ENCODE measurements at places on chromosomes 12 and 14.

GRCh38 chr12:16604596-16605252, 1.2 kb downstream of the LMO3 start:
- DNase-seq: no peak

DNA sequence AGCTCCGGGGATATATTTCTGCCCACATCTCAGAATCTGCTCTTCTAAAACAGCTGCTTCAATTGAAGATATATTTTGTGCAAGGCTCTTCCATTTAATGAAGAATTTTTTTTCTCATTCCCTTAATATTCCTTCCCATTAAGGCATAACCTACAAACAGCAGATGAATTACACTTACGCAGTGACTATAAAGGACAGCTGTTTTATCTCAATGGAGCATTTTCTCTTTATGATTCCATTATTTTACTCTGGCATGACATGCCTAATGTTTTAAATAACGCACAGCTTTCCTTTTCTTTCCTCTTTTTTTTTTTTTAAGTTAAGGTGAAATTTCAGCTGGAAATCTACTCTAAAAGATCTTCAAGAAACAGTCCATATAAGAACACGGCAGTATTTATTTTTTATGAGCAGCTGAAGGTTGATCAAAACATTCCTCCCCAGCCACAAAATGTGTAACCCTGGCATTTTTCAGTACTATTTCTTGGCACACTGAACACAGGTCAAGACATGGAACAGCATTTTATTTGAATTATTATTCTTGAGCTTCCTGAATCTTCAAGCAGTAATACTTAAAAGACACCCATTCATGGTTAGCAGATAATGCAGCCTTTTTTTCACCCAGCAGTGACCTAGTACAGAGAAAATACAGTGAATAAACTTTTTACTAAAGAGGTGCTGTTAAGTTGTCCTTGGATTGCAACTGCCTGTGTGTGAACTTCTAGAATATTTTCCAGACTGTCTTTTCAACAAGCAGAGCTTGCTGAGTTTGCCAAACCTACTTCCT, 118.1 kb upstream of the FOXN3 start:
- peak; percentile 88 for DNase-seq

DNA sequence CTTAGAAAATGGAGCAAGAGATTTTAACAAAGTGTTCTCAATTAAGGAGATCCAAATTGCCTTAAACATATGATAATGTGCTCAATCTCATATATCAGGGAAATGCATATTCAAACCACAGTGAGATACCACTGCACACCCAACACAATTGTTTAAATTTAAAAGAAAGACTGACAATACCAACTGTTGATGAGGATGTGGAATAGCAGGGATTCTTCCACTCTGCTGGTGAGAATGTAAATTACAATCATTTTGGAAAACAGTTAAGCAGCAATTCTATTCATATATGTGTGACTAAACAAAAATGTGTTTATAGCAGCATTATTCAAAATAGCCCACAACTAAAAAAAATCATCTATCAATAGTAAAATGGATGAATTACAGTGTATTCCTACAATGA, 144.2 kb downstream of the KICS2 start:
- DNase-seq: peak; percentile 51

DNA sequence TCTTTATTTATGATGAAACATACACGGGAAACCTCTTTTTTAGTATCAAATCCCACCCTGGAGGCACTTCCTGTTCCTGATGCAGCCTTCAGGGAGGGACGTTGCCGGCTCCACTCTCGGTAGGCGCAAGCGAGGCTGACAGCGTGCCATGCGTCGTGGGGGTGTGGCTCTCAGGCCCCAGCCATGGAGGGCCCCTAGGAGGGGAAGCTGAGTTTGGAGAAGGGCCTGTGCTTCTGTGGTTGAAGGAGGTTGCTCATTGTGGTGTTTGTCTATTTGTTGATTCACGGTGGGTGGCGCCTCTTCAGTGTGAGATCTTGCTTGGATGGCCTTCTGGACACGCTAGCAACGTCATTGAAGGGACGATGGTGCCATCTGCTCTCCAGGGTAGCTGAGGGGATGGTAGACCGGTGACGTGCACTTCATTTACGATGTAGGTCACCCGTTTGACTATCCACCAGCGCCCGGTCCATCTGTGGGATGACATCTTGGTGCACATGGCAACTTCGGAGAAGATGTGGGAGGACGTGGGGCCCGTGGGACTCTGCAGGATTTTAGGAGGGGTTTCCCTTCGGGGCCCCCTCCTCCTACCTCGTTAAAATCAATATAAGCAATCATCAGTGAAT, 126.3 kb upstream of the RTL1 start:
- no peak for DNase-seq

DNA sequence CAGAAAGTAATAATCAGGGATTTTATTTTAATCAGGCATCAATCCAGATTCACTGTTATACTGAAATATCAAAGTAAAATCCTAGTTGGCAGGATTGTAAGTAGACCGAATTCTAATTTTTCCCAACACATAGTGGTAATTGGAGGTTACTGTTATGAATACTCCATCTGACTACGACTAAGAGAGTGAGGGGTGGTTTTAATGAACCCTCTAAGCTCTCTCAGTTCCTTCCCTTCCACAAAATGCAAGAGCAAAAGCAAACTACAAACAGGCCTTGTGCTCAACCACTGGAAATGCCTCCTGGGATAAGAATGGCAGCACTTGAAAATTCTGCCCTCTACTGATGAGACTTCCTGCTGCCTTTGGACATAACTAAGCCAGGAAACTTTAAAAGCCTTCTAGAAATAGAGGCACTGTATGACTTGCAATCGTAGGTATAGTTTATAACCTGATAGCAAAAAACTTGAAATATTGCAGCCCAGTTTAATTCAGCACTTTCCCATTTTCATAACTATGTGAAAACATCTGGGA, 184.8 kb downstream of the SLC16A7 start:
- DNase-seq: peak; percentile 82

GRCh38 chr12:47507221-47507620, 198.6 kb downstream of the RPAP3 start:
- no peak for DNase-seq

DNA sequence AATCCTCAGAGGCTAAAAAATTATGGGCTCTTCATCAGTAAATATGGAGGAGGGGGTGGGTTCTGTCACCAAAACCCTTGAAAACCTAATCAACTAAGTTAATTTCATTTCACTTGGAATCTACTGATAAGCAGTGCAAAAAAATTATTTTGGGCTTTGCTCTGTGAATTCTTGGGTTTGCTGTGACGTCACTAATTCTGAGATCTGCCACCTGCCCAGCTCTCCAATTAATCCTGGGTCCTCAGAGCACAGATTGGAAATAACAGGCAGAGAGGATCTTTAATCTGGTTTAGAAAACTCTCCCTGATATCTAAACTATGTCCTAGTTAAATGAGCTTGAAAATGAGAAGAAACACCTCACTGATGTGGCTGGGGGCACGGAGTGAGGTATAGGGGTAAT, 903.2 kb downstream of the AACS start:
- DNase-seq: no peak

DNA sequence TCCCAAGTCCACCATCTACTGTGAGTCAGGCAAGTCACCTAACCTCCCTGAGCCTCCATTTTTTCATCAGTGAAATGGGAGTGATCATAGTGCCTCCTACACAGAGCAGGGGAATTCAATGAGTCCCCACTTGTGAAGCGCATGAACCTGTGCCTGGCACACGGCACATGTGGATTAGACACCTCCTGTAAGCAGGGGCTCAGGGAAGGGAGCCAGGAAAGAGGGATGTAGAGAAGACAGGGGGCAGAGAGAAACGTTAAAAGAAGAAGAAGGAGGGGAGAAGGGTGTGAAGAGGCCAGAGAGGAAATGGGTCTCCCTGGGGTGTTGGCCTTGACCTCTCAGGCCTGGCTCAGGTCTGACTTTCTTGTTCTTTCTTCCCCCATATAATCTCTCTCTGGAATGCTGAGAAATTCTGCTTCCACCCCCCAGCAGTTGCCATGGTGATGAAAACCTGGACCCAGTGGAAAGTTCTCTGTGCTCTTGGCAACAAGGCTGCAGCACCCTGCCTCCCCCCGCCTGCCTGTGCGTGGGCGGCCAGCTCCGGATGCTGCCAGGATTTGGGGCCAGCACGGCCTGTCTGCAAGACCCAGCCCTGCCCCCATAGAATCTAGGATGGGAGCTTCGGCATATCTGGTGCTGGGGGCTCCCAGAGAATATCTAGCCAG, 94.5 kb downstream of the CALM1 start:
- peak; percentile 88 for DNase-seq

DNA sequence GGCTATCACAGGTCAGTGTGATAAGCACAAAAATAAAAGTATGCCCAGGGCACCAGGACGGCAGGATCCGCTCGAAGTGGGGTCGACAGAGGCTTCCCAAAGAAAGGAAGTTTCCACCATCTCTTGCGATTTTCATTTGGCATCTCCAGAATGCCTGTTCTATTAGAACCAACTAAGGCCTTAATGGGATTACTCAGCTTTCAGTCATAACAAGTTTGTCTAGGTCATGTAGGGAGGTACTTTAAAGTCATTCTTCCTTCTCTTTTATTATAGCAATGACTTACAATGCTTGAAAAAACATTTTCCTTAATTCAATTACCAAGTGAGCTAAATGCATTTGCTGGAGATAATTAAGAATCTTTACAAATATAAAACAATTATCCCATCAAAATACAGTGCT, 83.6 kb upstream of the DIO3 start:
- DNase-seq: no peak

DNA sequence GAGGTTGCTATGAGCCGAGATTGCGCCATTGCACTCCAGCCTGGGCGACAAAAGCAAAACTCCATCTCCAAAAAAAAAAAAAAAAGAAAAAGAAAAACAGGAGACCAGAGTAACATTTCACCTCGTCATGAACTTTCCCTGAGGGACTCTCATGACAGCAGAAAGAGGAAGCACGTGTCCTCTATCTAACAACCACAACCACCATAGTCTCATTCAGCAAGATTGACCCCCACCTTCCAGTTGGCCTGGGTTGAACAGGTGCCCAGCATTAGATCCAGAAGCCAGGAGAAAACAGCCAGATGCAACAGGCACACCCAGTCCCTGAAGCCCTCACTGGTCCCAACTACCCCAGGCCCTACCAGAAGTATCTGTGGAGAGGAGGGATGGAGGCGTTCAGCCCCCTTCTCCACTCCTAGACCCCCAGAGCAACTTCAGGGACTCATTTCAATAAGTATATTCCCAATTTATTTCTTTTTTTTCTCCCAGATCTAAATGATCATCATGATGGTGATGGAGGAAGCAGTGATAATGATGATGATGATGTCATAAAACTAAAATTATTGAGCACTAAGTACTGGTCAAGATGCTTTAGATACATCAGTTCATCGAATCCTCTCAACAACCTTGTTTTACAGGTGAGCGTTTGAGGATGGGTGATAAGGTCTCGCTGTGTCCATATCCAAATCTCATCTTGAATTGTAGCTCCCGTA, 235.0 kb downstream of the EFCAB11 start:
- no peak for DNase-seq

DNA sequence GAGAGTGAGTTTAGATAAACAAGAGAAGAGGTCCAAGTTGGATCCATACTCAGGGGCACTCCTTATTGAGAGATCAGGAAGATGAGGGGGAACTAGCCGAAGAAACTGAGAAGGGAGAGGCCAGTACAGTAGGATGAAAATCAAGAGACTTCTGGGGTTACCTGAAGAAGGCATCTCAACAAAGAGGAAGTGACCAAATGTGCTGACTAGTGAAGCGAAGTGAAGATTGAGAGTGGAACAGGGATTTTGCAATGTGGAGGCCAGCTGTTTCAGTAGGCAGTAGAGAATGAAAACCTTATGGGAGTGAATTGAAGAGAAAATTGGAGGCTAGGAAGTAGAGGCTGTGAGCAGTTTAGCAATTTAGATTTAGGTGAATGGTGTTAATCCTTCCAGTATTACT, 153.0 kb downstream of the SYNE2 start:
- DNase-seq: no peak

DNA sequence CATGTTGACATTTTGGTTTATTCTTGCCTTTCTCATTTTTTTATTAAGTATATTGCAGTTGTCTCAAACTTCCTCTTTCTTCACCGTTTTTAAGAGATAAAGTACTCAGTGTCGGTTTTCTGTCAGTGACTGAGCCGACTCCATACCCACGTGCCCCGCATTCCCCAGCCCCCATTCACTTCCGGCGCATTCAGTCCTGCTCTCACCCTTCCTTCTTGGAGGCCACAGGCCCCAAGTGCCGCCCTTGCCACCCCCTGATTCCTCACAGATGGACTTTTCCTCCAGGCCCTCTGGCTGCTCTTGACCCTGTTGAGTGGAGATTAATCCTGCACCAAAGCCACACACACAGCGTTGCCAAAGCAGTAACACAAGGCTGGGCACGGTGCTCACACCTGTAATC, 19.1 kb upstream of the DNAH10 start:
- DNase-seq: no peak

DNA sequence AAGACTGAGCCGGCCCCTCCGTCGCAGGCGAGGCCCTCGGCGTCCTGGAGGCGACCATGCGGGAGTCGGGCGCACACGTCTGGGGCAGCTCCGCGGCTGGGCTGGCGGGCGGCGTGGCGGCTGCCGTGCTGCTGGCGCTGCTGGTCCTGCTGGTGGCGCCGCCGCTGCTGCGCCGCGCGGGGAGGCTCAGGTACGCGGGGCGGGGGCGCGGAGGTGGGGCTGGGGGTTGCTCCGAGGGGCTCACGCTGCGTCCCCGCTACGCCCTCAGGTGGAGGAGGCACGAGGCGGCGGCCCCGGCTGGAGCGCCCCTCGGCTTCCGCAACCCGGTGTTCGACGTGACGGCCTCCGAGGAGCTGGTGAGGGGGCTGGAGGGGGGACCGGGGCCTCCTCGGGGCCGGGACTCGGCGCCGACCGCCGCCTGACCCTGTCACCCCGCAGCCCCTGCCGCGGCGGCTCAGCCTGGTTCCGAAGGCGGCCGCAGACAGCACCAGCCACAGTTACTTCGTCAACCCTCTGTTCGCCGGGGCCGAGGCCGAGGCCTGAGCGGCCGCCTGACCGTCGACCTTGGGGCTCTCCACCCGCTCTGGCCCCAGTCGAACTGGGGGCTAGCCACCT, 7.8 kb downstream of the AMN start:
- no peak for DNase-seq

- DNase-seq: no peak
Measured at GRCh38 chr12:76692846-76693245, 71.1 kb upstream of the ZDHHC17 start.

DNA sequence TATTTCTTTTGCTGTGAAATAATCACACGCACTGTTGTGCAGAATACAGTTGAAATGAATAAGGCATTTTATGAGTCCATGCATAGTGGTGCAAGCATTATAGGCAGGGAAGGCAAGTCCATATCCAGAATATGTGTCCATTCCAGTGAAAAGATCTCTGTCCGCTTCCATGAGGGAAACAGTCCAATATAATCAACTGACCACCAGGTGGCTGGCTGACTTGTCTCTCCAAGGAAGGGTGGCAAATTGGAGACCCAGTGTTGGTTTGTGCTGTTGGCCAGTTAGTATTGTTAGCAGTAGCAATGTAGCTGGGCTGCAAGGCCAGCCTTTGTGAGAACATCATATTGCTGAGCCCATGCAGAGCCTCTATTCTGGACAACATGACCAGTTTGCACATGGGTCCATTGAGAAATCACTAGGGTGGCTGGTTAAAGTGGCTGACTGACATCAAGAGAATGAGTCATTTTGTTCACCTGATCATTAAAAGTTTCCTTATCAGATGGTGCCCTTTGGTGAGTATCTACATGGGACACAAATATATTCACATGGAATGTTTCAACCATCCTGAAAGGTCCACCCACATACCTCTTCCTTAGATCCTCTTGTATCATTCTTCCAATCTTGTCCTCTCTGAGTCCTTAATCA, 17.3 kb upstream of the YAF2 start:
- no peak for DNase-seq

Measured in choroid plexus epithelial cell (primary cell).